ENCODE measurements at places on chromosomes 2 and 18.
A peak's percentile ranks its signal among the peaks of the same experiment; 100 is the strongest.

- no peak for DNase-seq
Measured at GRCh38 chr2:43097644-43098408, 128.6 kb downstream of the ZFP36L2 start.

DNA sequence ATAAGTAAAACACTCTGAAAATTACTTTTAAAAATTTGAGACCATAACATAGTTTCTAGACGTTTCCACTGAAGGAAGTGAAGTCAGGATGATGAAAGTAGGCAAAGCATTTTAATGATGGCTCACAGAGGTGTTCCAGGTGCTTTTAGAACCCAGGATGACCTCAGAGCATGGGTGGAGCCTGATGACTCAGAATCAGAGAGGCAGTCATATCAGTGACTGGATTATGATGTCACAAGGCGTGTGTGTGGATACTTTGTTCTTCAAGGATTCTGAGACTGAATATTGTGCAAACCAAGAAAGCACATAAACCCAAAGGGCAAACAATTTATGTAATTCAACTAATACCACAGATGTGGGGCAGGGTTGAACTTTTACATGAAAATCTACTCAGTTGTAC lies 208.0 kb upstream of the FBXO11 start:
- no peak for DNase-seq

DNA sequence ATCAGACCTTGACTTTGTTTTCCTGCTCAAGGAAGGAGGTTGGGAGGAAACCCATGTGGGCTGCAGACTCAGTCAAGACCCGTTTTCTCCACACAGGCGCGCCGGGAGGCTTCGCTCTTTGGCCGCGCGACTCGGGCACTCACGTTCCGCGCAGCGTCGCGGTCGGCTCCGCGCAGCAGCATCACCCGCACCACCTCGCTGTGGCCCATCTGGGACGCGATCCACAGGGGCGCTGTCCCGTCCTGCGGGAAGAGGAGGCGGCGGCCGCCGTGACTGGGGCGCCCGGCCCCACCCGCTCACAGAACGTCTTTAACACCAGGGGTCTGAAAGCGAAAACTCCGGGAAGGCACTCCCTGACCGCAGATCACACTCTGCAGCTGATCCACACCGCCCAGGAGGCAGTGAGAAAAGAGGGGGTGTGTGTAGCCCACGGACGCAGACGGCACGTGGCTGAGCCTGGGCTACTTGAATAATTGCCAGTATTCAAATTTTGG lies 33.1 kb upstream of the NPC1 start:
- no peak for DNase-seq

DNA sequence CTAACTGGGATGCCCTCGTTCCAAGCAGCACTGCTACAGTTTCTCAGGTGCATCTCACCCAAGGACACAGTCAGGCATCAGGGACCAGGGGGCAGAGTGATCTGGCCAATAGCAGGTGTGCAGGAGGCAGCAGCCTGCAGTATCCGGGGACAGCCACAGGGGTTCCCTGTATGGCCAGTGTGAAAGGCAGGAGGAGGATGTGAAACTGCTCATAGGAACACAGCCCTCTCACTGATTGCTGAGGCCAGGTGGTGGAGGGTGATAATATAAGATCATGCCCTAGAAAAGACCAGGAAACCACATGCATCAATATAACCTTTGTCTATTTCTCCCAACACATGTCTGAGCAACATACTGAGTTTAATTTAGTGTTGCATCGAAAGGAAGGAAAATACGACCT lies 112.7 kb upstream of the TACR1 start:
- no peak for DNase-seq

DNA sequence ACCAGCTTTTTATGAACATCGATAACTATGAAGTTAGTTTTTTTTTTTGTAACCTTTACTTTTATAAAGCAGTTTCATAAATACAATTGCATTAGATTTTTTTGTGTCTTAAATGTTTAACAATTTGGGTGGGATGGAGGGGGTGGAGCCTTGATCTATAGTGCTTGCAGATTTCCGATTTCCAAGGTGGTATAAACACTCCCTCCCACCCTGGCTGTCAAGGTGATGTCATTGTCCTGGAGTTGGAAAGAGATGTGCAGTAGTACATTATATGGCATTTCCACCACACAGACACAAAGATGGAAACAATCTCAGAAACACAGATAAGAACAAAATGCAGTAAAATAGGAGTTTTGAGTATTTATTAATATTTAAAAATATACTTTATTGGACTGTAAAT lies 114.4 kb downstream of the TTN start:
- DNase-seq: no peak

- DNase-seq: peak; percentile 51
Measured at GRCh38 chr18:48952287-48953103, 1.7 kb upstream of the SMAD7 start.

DNA sequence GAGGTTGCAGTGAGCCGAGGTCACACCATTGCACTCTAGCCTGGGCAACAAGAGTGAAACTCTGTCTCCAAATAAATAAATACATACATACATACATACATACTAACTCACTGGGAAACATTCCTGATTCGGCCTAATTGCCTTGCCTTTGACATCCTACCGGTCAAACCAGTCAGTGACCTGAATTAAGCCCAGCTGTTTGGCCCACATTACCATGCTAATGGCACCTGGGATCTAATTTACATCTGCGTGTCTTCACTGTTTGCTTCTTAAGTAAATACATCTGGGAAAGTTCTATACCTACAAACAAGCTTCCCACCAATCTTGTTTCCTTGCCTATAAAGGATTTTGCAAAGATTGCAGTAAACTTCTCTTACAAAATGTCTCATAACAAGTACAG lies 230.2 kb upstream of the ZC3H15 start:
- no peak for DNase-seq

DNA sequence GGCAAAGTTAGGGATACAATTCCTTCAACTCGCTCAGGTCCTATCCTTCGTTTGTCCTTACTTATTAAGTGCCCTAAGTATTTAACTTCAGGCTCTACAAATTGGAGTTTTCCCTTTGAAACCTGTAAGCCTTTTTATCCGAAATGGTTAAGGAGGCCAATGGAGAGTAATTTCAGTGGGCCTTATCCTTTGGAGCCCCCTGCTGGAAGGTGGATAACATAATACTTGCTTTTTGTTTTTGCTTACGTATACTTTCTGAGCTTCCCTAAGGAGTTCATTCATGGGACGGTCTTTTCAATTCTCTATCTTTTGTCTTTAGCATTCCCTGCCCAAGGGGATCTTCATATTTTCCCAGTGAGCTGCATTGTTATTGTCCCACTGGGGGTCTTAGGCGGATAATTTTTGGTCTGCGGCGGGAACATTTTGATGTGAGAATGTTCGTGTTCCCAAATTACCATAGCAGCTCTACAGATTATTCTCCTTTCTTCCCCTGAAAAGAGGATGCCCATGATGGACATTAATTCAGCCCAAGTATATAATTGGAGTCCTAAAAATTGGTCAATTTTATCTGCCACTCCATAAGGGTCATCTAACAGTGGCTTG lies 34.4 kb upstream of the TRAPPC8 start:
- no peak for DNase-seq

- DNase-seq: no peak
Measured at GRCh38 chr2:205273627-205274026, 408.7 kb upstream of the NRP2 start.

- DNase-seq: no peak
Measured at GRCh38 chr18:10950080-10950875, 199.1 kb downstream of the PIEZO2 start.

GRCh38 chr2:37506407-37507050 lies 162.1 kb downstream of the QPCT start:
- no peak for DNase-seq

DNA sequence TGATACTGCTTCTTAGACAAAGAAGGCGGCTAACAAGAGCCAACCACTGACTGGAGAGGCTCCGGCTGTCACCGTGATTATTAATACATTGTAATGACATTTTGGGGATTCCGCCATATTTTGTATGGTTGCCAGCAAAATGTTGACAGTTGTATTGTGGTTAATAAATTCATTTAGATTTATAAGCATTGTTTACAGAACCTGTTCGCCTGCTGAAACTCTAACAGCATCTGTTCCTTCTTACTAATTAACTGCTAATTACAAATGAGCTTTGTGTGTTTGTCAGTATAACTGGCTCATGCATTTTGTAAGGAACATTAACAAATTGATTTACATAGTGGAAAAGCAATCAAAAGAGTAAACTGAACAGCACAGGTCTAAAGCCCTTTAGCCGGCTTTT lies 332.4 kb downstream of the GBX2 start:
- DNase-seq: peak; percentile 77

DNA sequence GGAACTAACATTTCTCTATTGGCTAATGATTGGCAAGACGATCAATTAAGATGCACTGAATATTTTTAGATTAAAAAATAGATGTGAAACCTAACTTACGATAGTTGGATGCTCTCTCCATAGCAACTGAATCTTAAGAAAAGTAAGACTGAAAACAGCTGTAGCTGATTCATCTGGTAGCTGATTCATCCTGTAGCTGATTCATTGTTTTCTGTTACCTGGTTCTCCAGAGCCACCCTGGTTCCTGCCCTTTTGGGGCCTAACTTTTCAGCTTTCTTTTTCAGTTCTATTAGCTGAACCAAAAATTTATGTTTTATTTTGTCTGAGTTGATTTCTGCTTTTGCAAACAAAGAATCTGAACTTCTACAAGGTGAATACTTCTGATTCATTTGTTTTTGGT lies 22.7 kb upstream of the SPR start:
- DNase-seq: no peak

GRCh38 chr2:69436596-69436937 lies 668 bp downstream of the NFU1 start:
- DNase-seq: no peak

DNA sequence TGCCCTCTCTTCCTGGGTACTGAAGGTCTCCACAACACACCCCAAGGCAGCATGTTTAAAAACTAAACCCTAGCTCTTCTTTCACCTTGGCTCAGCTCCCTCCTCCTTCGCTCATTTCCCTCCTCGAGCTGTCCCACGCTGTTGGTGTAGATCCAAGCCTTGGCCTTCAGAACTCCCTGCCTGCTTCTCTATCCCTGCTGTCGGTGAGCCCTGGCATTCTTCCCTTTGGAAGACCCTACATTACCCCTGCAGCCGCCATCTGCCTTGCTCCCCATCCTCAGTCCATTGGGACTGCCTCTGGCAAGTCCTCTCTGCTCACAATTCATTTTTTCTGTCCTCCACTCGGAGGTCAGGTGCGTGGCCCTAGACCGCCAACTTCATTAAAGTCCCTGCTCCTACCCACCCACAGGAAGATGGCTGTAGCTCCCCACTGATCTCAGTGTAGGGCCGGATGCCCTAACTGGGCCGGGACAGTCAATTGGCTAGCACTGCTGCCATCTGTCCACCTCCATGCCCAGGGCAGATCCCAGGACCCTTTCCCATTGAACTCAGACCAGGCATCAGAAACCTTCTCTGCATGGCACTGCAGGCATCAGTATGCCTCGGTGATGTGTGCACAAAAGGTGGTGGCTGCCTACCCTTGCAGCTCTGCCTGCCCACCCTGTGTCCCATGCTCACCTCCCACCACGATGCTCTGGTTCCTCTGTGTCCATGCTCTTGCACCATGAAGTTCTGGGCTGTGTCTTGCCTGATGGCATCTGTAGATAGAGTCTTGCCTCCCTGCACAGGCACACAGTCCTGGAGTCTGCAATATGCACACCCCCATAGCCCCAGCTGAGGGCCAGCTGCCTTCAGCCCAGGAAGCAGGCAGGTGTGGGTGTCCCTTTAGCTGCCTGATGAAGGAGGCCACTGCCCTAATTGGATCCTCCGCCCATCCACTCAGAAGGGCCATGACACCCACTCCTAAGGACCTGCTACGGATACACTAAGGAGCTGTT lies 5.7 kb downstream of the AMER3 start:
- DNase-seq: no peak

GRCh38 chr2:50956886-50957285 lies 75.0 kb downstream of the NRXN1 start:
- no peak for DNase-seq

DNA sequence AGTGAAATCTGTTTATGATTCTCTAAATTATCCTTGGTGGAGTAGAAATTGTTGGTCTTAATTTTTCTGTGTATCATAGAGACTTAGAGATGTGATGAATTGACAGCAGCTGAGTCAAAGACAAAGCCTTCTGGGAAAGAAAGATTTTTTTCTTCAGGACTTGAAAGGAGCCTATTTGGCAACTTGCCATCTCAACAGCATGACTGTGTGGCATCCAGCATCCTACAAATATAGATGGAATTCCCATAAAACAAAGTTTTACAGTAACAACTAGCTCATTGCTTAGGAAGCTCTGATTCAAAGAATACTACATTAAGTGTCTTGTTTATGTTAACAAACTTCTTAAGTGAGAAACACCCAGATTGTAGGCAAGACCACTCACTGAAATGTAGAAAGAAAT lies 79.2 kb upstream of the SETBP1 start:
- DNase-seq: no peak

DNA sequence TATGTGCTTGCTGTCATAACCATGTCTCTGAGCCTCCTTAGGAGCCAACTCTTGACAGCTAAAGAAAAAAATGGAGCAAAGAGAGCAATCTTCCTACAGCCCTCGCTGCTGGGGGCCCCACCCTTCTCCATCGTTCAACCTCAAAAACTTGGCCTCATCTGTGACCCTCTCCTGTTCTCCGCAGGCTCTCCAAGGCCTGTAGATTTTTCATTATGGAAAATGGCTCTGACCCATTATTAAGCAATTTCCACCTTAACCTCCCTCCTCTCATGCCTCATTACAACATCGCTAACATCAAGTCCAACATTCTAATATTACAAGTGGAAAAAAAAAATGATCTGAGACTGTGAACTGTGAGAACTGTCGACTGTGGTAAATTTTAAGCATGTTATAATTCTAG lies 98.7 kb downstream of the SLC8A1 start:
- DNase-seq: no peak

- DNase-seq: peak; percentile 93
Measured at GRCh38 chr2:25252291-25253152, 84.1 kb upstream of the POMC start.

DNA sequence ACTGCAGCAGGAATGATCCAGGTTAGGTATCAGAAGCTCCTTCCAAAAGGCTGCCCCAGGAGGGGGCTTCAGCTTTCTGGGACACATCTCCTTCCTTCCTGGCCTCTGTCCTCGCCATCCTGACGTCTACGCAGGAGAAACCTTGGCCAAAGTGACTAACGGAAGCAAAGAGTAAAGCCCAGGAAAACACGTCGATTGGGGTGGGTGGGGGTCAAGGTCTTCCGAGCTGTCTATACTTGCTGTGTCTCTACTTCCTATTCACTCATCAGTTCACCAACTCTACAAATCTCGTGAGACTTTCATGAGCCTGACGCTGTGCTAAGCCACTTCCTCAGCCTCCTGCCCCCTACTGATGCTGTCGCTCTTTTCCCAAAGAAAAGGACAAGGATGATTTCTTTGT lies 212.6 kb downstream of the TNS1 start:
- DNase-seq: no peak

- DNase-seq: no peak
Measured at GRCh38 chr2:19797871-19798270, 103.9 kb downstream of the TTC32 start.

GRCh38 chr2:39156107-39156506 lies 35.3 kb upstream of the SOS1 start:
- DNase-seq: no peak

- DNase-seq: no peak
Measured at GRCh38 chr2:20184067-20184938, 40.6 kb downstream of the SDC1 start.

GRCh38 chr2:194867328-194867727 lies 789.7 kb upstream of the SLC39A10 start:
- peak; percentile 2 for DNase-seq

GRCh38 chr2:146129231-146129630 lies 1609.3 kb upstream of the ZEB2 start:
- DNase-seq: no peak
